CD4-positive, alpha-beta T cell treated with Interleukin-17A for 1 hour (primary cell): ENCODE measurements at places on chromosomes 6 and 20.

DNA sequence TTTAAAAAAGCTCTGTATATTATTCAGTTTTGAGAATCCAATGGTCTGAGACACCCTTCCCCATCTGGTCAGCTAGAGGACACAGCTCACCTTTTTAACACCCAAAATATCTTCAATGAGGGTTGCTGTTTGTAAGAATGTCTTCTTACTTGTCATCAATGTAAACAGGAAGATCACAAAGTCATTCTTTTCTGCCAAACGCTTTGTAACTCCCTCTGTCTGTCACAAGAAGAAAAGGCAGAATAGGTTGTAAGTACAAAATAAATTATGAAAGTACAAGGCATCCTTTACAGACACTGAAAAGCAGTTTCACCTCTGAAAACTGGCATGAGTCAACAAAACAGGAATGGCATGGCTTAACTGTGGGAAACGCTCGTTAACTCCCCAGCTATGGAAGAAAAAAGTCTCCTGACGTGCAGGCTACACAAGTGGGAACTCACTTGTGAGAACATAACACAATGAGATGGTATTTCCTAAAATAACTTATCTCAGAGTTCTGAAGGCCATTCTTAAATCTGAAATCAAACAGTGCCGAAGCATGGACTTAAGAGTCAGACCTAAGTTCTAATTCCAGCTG, 42.7 kb downstream of the TRPC4AP start:
- DNase-seq, result no peak

- peak; percentile 82 for DNase-seq
Measured at GRCh38 chr20:17536944-17537444, 5.8 kb upstream of the BFSP1 start.

- DNase-seq, result no peak
Measured at GRCh38 chr6:169092375-169092774, 161.3 kb downstream of the THBS2 start.

- no peak for DNase-seq
Measured at GRCh38 chr6:105783333-105783935, 302.7 kb upstream of the PRDM1 start.

GRCh38 chr6:100210137-100211117, 216.4 kb upstream of the MCHR2 start:
- no peak for DNase-seq

- DNase-seq, result no peak
Measured at GRCh38 chr6:142189057-142189456, 42.0 kb downstream of the VTA1 start.

DNA sequence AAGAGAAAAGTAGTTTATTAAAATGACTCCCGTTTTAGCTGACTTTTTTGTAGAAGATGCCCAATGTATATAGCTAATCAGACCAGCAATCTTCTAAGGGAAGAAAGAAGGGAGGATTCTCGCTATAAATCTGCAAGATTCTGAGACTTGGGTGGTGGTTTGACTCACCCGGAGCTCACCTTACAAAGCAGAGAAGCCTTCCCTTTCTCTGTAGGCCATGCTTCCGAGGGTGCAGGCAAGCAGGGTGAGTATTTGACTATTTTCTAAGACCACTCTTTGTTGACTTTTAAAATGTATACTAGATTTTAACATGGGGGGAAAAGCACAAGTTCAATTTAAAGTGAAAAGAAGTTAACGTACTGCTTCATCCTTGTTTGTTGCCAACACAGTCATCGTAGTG, 2.7 kb downstream of the OLIG3 start:
- no peak for DNase-seq

GRCh38 chr20:2305946-2306345, 10.1 kb downstream of the TGM3 start:
- DNase-seq, result no peak

GRCh38 chr20:51319522-51319921, 223.0 kb downstream of the NFATC2 start:
- no peak for DNase-seq

- DNase-seq, result no peak
Measured at GRCh38 chr20:60407938-60408337, 449.7 kb downstream of the CDH26 start.

DNA sequence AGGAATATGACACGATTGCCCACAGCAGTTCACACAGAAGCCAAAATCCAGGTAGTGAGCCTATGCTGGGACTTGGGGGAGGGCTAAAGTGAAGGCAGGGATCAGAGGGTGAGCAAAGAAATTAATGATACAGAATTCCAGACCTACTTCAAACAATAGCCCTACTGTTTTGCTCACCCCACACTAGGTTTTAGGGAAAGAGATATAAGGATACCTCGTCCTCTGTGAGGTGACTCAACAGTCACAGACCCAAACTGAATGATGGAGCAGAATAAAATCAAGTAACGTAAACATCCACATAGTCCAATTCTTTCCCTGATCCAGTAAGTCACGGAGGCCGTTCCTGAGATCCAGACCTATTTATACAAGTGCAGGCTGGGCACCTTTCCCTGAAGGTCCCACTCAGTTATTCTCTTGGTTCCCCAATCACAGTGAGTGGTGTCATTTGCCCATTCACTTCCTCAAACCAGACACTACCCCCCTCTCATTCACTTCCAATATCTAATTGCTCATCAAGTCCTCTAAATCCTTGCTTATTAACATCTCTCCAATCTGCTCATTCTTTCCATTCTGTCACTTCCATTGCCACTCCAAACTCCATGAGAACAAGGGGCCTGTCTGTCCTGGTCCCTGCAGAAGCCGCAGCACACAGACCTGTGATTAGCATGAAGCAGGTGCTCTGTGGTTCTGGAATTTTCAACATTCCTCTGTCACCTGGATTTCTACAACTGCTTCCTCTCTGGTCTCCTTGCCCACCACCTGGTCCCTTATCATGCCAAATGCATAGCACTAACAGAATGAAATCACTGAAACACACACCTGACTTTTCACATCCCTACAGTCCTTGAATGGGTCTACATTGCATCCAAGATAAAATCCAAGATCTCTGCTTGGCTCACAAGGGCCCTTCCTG, 55.9 kb downstream of the ATXN1 start:
- DNase-seq, result no peak

DNA sequence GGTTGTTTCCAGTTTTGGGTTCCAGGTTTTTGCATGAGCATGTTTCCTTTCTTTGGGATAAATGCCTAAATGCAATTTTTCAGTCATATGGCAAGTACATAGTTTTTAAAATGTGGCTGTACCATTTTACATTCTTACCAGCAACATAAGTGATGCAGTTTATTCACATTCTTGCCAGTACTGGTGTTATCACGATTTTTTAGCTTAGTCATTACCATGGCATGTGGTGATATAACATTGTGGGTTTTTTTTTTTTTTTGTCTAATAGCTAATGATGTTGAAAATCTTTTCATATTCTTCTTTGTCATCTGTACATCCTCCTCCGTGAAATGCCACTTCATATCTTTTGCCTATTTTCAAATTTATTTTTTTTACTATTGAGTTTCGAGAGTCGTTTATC, 2.9 kb upstream of the TDRD6 start:
- DNase-seq, result no peak

- peak; percentile 27 for DNase-seq
Measured at GRCh38 chr6:53244958-53245357, 96.3 kb upstream of the GCM1 start.

- DNase-seq, result no peak
Measured at GRCh38 chr20:49045440-49046086, 549 bp upstream of the CSE1L start.

DNA sequence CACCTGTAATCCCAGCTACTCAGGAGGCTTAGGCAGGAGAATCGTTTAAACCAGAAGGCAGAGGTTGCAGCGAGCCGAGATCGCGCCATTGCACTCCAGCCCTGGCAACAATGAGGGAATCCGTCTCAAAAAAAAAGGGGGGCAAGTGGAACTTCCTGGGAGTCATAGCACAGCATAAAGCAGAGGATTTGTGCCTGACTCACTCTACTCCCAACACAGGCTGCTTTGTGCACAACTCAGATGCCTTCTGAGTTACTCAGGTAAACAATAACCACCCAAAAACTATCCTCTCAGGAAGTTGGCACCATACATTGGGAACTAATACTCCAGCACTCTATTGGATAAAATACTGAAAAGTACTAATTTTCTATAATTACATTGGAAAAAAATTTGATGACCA, 2.5 kb upstream of the TMEM244 start:
- no peak for DNase-seq

DNA sequence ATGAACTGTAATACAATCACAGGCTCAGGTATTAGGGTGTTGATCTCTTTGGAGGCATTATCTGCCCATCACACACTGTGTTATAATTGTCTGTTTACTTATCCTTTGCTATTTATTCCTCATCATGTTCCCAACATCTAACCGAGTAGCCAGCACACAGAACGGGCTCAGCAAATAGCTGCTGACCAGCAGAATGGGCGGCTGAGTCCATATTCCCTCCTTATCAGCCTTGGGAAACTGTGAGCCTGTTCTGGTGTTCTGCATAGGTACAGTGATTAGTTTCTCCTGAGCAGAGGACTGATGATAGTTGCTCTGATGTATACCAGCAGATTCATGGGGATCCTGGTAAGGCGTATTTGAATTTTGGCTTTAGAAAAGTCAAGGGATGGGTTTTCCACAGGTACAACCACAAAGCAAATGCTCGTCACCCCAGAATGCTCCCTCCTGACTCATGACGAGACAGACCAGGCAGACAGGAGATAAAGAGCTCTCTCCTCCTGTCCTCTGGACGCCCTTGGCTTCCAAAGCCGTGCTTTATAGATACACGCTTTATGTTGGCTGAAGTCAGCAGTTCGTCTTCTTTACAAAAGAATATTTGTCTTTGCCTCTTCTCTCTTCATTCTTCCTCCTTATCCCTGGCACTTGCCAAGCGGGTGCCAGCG, 166.7 kb downstream of the TTLL2 start:
- no peak for DNase-seq

DNA sequence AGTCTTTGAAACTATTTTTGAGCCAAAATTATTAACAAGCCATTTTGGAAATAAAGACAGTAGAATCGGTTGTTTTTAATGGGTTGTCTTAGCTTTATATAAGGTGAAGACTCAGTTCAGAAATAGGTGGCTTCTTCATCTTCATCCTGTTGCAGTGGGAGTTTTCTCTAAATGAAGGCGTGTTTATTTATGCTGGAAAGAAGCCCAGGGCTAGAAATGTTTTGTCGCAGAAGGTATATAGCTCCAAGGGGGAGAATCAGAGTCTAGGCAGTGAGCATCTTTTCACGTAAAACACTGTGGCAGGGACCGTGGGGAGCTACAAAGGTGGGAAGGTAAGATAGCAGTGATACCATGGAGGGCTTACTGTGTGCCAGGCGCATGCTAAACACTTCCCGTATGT, 34.3 kb downstream of the FARS2 start:
- DNase-seq, result no peak

DNA sequence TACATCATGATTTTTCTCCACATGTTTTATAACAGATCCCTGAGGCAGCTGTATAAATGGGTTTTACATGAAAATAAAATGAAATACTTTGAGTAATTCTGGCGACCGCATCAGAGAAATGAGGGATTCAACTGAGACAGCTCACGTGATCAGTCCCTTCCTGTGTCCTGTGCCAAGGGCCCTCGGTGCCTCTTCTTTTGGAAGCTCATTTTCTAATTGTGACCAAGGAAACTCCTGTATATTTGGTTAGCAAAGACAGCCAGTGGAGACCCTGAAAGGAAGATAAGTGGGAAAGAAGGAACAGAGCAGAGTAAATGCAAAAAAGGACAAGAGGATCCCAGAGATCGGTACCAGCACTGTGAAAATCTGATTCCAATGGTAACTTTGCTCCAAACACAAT, 129.9 kb downstream of the FYN start:
- DNase-seq, result no peak

DNA sequence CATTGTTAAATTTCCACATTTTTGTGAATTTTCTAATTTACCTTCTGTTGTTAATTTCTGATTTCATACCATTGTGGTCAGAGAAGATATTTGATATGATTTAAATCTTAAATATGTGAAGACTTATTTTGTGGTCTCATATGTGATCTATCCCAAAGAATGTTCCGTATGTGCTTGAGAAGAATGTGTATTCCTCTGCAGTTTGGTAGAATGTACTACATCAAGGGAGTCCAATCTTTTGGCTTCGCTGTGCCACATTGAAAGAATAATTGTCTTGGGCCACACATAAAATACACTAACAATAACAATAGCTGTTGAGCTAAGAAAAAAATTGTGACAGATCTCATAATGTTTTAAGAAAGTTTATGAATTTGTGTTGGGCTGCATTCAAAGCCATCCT, 176.2 kb upstream of the PRND start:
- DNase-seq, result no peak

DNA sequence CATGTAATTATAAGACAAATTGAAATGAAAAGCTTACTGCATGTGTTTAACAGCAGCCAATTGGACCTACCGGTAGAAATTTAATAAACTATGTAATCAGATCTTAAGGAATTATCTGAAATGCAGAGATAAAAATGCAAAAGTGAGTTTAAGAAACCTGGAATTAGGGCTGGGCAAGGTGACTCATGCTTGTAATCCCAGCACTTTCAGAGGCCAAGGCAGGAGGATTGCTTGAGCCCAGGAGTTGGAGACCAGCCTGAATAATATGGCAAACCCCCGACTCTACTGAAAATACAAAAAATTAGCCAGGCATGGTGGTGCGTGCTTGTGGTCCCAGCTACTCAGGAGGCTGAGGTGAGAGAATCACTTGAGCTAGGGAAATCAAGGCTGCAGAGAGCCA, 74.1 kb downstream of the HFE start:
- no peak for DNase-seq

GRCh38 chr6:4543596-4543995, 232.6 kb upstream of the CDYL start:
- DNase-seq, result no peak

- DNase-seq, result no peak
Measured at GRCh38 chr6:105785066-105785811, 300.9 kb upstream of the PRDM1 start.

- DNase-seq, result no peak
Measured at GRCh38 chr6:169101981-169102380, 151.7 kb downstream of the THBS2 start.

DNA sequence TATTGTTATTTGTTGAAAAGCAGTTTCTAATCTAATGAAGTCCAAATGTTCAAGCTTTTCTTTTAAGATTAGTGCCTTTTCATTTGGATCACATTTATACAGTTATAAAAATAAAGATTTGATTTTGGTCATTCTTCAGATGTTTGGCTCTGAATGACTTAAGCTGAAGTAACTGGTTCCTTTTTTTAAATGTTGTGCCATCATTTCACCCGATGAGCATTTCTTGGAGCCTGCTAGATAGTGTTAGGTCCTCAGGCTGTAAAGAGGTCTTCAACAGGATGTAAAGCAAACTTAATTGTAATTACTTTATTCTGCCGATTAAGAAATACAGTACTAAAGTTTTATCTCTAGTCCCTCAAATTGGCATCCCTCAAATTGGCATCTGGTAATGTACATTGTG, 41.2 kb upstream of the ASIP start:
- DNase-seq, result no peak

GRCh38 chr6:155354167-155354566, 39.9 kb upstream of the TFB1M start:
- no peak for DNase-seq

DNA sequence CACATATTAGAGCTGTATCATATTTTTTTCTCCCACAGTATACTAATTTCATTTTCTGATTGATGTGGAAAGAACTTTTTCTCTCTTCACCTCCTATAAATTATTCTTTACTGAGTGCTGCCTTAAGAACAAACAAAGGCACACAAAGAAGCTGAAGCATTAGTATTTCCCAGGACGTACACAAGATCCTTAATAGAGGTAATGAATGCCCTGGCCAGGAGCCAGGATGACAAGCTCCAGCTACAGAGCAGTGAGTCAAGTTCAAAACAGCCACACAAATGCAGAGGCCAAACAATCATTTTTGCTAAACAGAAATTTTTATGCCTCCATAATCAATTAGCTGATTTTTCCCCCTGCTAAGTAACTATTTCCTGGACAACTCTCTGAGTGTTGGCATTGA, 639.6 kb downstream of the EPHA7 start:
- no peak for DNase-seq
